ENCODE measurements at places on chromosomes 2 and 18.

GRCh38 chr18:71405169-71405809 lies 1116.4 kb downstream of the SOCS6 start:
- no peak for DNase-seq

GRCh38 chr2:238462782-238463396 lies 36.2 kb downstream of the ASB1 start:
- DNase-seq, result no peak

- peak; percentile 38 for DNase-seq
Measured at GRCh38 chr2:159797543-159798375, at the start of gene CD302. Gene CD302, minus strand, starts transcription at chr2:159798208. Its CDS starts 10 bp downstream, at chr2:159798198.

DNA sequence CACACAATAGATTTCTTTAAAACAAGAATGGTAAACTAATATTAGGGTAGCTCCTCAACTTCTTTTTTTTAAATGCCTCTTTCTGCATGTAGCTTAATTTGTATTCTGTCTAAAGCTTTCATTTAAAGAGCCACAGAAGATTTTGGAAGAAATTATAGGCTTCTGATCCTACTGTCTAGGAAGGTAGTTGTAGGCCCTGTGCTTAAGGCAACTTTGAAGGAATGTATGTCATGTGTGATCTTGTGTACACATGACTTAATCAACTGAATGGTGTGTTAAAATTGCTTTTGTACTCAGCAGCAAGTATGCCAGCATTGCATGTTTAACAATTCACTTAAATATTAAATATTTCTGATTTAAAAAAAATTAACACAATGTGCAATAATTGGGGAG lies 51.5 kb upstream of the LYPD6 start:
- DNase-seq, result no peak
